ENCODE measurements at places on chromosomes 1 and 21.

DNA sequence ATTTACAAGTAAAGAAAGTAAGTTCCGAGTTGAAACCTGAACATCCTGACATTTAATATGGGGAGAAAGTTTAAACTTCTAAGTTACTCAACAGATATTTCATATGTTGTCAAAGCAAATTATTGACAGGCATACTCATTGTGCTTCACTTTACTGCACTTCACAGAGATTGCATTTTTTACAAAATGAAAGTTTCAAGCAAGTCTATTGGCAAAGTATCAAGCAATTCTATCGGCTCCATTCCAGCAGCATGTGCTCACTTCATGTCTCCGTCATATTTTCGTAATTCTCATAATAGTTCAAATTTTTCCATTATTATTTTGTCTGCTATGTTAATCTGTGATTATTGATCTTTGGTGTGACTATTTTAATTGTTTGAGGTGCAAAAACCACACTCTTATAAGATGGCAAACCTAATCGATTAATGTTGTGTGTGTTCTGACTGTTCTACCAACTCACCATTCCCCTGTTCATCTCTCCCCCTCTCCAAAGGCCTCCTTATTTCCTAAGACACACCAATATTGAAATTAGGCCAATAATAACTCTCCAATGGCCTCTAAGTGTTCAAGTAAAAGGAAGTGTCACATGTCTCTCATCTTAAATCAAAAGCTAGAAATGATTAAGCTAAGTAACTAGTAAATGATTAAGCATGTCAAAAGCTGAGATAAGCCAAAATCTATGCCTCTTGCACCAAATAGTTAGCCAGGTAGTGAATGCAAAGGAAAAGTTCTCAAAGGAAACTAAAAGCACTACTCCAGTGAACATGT lies 68.2 kb upstream of the BCL9 start:
- DNase-seq = no peak

DNA sequence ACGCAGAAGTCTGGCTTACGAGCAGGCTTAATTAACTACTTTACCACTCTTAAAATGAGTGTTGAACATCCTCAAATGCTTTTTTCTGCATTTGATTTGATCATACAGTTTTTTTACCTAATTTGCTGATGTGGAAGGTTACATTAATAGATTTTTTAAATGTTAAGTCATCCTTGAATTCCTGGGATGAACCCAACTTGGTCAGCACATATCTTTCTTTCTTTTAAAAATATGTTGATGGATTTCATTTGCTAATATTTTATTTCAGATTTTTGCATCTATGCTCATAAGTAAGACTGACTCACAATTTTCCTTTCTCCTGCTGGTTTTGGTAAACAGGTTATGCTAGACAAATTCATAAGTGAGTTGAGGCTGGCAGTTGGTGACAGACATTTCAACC lies 82.9 kb downstream of the LHX4 start:
- DNase-seq = no peak

GRCh38 chr1:173048621-173049321 lies 2.0 kb downstream of the TNFSF18 start:
- DNase-seq = no peak

DNA sequence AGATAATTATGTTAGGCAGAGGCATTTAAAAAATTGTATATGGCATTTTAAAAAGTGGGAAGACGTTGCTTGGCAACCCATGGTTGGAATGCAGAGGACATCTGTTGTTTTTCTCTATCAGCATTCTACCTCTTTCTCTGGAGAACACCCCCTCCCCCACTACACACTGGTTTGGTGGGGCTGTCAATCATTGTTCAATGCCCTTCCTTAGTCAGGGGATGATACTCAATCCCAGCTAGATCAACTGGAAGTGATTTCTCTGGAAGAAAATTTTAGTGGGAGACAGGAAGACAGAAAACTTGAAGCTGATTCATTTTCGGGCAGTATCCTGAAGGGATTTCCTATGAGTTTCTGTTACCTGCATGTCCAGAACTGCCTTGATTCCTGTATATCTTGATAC lies 35.7 kb upstream of the CAP1 start:
- no peak for DNase-seq

DNA sequence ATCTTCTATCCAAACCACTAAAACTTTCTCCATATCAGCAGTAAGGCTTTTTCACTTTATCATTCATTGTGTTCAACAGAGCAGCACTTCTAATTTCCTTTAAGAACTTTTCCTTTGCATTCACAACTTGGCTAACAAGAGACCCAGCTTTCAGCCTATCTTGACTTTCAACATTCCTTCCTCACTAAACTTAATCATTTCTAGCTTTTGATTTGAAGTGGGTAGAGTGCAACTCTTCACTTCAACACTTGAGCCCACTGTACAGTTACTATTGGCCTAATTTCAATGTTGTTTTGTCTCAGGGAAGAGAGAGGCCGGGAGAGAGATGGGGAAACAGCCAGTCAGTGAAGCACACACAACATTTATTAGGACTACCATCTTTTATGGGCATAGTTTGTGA lies 2.0 kb downstream of the UBE2G2 start:
- no peak for DNase-seq

GRCh38 chr1:238647877-238648276 lies 738.5 kb upstream of the CHRM3 start:
- no peak for DNase-seq

DNA sequence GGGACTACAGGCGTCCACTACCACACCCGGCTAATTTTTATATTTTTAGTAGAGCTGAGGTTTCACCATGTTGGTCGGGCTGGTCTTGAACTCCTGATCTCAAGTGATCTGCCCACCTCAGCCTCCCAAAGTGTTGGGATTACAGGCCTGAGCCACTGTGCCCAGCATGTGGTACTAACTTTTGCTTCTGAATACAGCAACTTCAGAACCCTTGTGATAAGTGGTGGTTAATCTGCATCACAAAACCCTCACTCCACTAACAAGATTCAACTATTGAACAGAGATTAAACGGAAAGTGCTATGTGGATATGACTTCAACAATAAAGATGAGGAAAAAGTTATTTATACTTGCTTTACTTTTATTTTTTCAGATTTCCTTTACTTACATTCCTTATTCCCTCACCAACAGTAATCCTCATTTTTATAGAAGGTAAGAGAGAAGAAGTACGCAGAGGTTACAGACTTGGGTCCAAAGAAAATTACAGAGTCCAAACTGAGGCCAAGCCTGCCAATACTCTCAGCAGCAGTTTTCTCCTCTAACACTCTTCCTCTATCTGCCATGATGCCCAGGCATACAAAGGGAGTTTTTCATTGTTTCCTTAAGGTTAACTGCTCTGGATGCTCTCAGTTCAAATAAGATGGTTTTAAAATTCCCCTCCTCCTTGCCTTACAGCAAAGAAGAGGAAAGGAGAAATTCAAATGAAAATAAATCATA lies 44.3 kb downstream of the SLC16A1 start:
- no peak for DNase-seq

DNA sequence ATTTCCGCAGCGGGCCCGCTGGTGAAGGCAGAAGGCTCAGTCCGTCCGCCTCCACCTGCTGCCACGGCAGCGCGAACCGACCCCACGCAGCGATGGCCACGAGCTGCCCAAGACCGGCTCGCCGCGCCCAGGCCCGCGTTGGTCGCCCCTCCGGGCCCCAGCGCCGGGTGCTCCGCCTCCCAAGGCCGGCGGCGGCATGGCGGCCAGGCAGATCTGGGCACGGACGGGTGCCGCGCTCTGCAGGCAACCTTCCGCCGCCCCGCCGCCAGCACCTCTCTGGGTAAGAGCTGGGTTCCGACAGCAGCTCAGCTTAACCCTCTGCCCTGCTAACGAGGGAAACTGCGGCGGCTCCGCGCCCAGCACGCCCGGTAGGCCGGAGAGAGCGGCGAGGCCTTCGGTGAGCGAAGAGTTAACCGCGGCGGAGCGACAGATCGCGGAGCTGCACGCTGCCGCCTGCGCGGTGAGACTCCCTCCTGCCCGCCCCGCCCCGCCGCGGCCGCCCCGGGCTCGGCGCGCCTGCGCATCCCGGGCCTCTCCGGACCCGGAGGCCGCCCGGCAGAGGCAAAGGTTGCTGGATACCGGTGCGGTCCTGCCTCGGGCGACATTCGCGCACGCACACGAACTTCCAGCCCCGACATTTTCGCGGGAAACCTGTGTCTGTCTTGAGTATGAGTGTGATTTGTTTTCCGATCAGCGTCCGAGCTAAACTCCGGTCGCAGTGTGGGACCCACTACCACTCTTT lies at the start of gene C1orf53:
Gene C1orf53 (plus strand): TSS at position 177 of the 742 bp plus-strand sequence. CDS start 20 bp downstream, at position 197.
- peak; percentile 92 for DNase-seq

GRCh38 chr21:15442743-15443469 lies 286.9 kb upstream of the USP25 start:
- no peak for DNase-seq

GRCh38 chr1:192461684-192462083 lies 113.9 kb upstream of the RGS1 start:
- no peak for DNase-seq

DNA sequence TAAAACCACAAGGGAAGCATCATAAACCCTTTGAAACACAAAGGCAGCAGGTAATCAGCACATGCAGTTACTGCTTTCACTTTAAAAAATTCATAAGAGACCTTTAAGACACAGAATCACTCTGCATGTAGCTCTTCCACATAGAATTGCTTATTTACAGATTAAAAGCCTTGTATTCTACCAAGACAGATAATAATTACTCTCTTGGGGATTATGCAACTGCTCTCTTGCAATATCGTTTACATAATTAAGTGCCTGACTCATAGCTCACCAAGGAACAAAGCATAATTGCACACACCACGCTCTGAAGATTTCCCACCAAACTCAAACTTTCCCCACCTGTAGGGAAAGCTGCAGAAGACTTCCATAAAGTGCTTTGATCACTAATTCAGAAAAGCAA lies 87.9 kb downstream of the VAV3 start:
- DNase-seq = no peak

DNA sequence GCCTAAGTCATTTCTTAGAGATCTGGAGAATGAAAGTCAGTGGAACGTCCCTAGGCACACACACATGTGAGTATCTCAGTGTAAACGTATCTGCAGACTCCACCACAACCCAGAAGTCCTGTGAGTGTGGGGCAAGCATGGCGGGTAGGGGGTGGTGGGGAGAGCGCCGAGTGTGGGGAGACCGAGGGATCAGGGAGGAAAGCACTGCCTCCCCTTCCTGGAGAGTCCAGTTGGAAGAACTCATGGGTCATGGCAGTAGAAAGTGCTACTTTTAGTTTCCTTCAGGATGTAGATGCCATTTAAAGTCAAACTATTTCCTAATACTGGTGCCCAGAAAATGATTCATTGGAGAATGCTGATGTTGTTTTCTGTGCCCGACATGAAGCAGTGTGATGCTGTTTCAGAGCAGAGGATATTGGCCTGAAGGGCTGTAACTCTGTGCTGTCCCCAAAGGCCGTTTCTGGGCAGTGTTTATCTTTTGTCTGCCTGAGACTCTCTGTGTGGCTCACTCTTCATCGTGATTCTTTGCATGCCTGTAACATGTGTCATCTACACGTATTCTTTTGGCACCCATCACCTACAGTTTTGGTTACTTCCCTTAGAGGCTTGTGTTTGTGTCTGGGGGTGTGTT lies 45.7 kb upstream of the TSPAN2 start:
- no peak for DNase-seq

- DNase-seq = no peak
These were observed 41.0 kb downstream of the NPHP4 start for GRCh38 chr1:5950994-5951785.

DNA sequence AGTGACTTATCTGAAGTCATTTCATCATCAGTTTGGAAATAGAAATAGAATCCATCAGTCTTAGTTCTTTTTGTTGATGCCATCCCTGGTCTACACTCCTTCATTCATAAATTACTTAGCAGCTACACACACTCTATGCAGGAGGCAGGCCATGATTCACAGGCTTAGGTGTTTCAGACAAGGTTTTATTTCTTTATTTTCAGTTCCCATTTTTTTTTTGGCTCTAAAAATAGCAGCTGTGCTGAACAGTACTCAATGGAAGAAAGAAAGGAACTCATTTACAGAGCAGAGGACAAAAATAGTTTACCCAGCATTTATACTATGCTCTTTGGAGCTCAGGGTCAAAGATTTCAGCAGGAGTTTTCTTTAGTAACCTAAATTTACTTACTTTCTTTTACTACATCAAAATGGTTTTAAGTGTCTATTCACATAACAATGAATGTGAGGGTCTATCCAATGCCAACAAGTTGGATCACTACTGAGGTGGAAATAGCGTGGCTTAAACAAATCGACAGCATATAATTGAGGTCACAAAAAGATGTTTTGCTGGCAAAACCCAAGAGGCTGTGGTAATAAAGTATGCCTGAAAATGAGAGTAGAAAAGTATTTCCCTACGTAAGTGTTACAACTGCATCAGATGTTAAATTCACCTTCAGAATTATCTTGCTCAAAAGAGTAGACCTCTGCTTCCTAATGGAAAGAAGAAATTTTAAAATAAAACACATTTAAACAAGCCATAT lies 7.7 kb downstream of the KRTAP19-8 start:
- DNase-seq = no peak

DNA sequence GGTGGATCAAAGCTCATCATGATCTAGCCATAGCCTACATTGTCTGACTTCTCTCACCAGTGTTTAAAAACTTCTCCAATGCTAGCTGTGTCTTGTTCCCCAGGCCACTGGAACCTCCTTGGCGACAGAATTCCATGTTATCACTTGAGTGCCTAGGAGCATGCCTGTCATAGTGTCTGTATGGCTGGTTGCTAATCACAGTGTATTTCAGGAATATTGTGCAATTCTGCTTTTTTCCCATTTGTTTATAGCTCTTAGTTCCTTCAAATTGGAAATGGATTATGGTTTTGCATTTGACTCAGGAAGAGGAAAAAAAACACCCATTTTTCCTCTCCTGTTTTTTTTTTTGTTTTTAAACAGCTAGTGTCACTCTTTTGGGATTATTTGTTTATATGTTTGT lies 25.5 kb downstream of the ROR1 start:
- no peak for DNase-seq

GRCh38 chr21:30340714-30341573 lies 3.5 kb upstream of the KRTAP27-1 start:
- DNase-seq = peak; percentile 48

DNA sequence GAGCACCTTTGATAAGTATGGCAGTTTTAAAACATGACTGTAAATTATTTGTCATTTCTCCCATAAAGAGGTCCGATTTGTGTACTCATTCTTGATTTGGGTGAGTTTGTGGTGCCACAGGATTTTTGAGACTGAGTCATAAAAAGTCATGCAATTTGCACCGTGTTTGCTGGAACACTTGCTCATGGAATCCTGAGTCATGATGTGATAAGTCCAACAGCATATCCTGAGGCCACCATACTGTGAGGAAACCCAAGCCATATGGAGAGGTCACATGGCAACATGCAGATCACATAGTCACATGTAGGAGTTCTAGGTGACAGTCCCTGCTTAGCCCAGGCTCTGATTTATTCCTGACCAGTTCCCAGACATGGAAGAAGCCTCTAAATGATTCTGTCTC lies 40.8 kb upstream of the PRRX1 start:
- no peak for DNase-seq

DNA sequence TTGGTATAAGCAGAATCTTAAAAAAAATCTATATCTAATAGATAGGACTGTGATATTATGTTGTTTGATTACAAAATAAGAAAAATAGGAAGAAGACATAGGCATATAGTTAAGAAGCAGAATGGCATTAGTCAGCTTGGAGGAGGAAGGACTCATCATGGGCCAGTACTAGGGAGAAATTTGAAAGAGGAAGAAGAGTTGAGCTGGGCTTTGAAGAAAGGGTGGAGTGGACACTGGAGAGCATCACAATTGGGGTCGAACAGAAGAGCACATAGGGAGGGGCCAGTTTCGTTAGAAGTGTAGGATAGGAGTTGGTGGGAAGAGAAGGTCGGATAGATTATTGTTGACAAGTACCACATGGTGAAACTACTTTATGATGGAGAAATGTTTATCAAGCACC lies 129.3 kb downstream of the CACHD1 start:
- DNase-seq = no peak

GRCh38 chr1:1361982-1362423 lies 3.6 kb upstream of the MXRA8 start:
- no peak for DNase-seq

- no peak for DNase-seq
These were observed 621.9 kb downstream of the LRRIQ3 start for GRCh38 chr1:73576083-73576482.

All from endothelial cell (in vitro differentiated cells).